ENCODE measurements at places on chromosomes 1 and 21. TPM values are rescaled to one million over a fixed set of nuclear protein-coding genes. Genes with fewer than 3 reads are reported as not detected.

Gene APOBEC4
- not detected for total RNA-seq

Gene FAM151A
- total RNA-seq, result not detected

Gene CAMK2N1
- 2.2 TPM for total RNA-seq

Gene OR14A2
- not detected for total RNA-seq

Gene IPP
- total RNA-seq, result 16.6 TPM

Gene CD1E
- total RNA-seq, result not detected

Gene TMPRSS2
- 6.1 TPM for total RNA-seq

Gene RORC
- 13.7 TPM for total RNA-seq

GRCh38 chr1:91428182-91428798, 23.7 kb upstream of the HFM1 start:
- DNase-seq, result no peak

DNA sequence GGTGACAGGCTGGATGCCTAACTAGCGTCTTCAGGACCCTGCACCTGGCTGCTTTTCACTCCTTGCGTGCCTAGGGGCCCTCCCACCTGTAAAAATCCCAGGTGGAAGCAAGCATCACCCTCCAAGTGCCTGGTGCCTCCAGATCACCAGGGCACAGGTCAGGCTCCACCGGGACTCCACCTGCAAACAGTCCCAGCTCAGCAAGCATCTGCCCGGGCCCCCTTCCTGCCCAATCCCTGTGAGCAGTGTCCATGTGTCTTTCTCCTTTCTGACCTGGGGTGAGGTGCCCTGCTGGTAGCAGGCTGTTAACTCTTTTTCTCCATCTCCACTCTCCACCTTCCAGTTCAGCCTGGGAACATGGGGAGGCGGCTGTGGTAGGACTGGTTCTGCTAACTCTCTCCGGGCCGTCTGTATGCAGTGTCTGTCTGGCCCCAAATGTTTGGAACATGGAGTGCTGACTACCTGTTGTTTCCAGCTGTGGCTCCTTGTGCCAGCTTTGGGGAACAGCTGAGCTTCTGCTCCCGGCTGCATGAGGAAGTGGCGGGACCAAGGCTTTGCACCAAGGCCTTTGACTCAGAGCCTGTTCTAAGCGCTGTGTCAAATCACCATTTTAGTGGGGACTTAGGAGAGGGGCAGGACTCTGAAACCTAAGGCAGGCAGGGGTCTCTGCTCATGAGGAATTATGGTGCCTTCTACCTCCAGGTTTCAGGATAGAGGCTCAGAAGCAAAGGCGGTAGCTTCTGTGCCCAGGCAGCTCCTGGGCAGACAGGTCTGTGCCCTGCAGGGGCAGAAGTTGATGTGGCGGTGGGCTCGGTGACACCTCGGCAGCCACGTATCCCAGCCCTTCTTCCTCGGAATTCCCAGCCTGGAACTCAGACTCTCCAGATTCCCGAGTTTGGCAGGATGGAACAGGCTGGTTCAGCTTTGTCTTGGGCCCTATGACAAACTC, 5.5 kb downstream of the GPR137B start:
- DNase-seq, result peak; percentile 62

DNA sequence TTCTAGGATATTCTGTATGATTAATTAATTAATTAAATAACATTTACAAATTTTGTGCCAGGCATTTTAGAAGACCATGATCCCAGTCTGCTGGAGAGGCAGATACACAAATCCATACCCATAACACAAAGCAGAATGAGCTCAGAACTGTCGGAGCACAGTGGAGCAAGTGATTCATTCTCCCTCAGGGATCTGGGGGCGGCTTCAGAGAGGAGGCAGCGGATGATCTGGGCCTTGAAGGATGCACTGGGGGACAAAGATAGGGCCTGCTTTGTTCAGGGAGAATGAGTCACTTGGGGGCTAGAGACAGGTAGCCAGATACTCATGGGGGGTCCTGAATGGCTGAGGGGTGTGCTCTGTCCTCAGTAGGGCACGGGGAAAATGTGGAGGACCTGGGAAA, 50.9 kb upstream of the TRABD2B start:
- DNase-seq, result no peak

GRCh38 chr1:98103617-98104285, 182.9 kb upstream of the DPYD start:
- peak; percentile 5 for DNase-seq

GRCh38 chr1:89274411-89274857, 1.8 kb upstream of the GBP5 start:
- DNase-seq, result peak; percentile 75

- DNase-seq, result peak; percentile 7
Observed at GRCh38 chr1:11594222-11594621, 60.0 kb downstream of the FBXO2 start.

- DNase-seq, result peak; percentile 52
Observed at GRCh38 chr1:59290193-59290949, 6.5 kb upstream of the FGGY start.

DNA sequence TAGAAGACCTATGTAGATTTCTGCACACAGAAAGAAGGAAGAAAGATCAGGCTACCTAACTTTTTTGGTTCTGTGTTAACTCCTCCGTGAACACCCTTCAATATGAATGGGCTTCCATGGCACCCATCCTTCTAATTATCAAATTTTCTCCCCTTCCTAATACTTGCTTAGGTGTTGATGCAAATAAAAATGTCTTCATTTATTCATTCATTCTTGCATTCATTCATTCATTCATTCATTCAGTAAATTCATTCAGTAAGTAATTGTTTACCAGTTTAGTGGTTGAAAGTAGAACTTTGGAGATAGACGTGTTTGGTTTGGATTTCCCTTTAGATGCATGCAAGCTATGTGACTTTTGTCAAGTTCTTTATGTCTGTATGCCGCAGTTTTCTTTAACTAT, 4.6 kb downstream of the CHI3L2 start:
- no peak for DNase-seq

DNA sequence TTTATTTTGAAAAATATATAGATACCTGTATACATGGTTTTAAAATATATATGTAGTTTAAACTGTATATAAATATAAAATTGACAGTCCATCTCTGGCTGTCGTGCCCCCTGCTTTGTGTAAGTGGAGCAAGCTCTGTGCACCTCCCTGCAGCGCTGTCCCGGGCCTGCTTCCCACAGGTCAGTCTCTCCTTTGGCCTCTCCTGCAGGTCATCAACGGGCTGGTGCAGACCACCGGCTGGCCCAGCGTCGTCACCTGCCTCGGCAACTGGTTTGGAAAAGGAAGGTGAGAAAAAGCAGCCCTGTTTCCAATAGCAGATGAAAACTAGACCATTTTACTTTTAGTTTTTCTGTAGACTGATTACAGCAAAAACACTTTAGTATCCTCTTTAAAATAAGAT, 28.5 kb downstream of the SLC37A1 start:
- no peak for DNase-seq

DNA sequence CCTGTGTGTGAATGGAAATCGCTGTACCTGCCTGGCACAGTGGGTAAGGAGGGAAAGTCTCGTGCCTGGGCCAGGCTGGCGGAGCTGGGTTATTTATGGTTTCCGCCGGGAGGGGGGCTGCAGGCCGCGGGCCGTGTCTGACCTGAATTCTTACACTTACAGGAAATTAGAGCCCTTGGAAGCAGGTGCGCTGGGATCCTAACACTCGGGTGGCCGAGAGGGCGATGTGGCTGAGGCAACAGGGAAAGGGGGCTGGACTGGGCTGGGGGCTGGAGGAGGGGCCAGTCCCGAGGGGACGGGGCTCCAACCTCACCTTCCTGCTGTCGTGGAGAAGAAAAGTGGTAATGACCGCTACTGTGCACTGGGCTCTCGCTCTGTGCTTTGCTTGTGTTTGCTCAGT, 109.4 kb upstream of the WNT4 start:
- DNase-seq, result no peak

GRCh38 chr1:70764747-70765146, 282.9 kb downstream of the PTGER3 start:
- no peak for DNase-seq

DNA sequence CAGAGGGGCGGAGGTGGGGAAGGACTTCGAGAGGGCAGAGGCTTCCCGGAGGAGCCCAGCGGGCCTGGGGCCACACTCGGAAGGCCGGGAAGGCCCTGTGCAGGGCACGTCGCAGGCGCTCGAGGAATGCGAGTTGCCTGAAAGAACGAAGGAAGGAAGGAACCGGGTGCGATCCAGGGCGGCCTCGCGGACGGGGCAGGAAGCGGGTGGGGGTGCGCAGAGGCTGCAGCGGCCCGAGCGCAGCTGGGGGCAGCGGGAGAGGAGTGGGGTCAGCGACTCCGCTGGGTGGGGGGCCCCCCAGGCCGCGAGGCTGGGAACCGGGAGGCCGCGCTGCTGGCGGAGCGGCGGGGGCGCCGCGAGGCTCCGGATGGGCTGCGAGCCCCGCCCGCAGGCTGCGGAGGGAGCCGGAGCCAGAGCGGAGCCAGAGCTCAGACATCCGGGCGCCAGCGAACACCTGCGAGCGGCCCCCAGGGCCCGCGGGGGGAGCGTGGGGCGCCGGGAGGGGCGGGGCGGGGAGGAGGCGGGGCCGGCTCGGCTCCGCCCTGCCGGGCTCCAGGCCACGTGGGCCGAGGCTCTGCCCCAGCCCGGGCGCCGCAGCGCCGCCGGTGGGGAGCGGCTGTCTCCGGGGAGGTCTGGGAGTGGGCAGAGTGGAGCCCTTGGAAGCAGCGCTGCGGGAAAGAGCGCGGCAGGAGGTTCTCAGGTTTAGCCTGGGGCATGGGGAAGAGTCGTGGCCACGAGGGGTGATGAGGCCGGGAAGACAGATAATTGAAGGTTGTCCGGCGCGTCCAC, 4.6 kb downstream of the ID3 start:
- DNase-seq, result peak; percentile 93
